ENCODE measurements at places on chromosomes 2 and 18.

- DNase-seq, result no peak
These were observed 194.6 kb downstream of the FAM210A start for GRCh38 chr18:13531681-13532325.

DNA sequence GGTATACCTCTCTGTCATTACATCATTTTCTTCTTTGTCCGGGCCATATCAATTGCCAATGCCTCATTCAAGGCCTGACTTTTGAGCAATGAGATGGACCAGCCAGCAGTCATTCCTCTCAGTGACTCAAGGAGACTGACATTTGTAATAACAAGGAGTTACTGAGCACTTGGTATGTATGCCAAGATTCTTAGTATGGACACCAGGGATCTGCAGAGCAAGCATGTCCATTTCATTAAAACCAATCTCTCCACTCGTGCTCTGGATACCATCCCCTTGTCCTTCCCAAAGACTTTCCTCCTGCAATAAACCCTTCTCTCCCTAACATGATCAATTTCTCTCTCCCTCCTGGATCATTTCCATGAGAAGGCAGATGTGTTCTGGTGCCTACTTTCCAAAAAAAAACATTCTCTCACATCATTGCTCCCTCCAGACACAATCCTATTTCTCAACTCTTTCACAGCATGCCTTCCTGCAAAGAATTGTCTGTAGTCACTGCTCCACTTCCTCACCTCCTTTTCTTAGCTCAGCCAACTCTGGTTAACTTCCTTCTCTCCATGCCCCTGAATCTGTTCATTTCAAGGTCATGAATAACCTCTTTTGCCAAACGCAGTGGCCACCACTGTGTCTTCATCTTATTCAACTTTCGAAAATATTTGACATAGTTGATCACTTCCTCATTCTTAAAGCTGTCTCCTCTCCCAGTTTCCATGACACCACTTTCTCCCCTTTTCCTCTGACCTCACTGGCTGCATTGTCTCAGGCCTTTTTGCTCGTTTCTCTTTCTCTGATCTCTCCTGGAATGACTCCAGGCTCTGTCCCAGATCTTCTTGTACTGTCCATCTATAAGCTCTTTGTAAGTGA is 102.8 kb upstream of the CYP1B1 start:
- DNase-seq, result no peak

GRCh38 chr2:150963336-150963735 is 298.3 kb downstream of the RBM43 start:
- no peak for DNase-seq

DNA sequence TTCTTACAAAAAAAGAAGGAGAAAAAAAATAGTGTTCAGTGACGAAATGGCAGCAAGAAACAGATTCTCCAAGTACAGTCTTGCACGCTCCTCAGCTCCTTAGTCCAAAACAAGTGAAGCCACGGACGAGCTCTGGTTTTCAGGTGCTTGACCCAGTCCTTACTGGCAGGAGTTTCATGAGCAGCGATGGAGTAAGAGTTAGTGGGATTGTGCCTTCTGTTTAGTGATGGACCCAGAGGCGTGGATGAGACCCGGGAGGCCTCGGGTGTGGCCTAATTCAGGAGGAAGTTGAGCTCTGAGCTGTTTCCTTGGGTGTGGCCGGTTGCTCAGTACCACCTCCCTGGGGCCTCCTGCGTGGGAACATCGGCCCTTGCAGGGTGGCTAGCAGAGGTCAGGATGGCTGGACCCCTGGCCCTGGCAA is 52.0 kb downstream of the KIF5C start:
- peak; percentile 36 for DNase-seq

GRCh38 chr18:13265008-13265910 is 46.7 kb downstream of the LDLRAD4 start:
- no peak for DNase-seq

GRCh38 chr2:32168513-32168912 is 2.8 kb downstream of the SLC30A6 start:
- DNase-seq, result peak; percentile 42

- DNase-seq, result no peak
These were observed 225.1 kb downstream of the SH3RF3 start for GRCh38 chr2:109353806-109354745.

DNA sequence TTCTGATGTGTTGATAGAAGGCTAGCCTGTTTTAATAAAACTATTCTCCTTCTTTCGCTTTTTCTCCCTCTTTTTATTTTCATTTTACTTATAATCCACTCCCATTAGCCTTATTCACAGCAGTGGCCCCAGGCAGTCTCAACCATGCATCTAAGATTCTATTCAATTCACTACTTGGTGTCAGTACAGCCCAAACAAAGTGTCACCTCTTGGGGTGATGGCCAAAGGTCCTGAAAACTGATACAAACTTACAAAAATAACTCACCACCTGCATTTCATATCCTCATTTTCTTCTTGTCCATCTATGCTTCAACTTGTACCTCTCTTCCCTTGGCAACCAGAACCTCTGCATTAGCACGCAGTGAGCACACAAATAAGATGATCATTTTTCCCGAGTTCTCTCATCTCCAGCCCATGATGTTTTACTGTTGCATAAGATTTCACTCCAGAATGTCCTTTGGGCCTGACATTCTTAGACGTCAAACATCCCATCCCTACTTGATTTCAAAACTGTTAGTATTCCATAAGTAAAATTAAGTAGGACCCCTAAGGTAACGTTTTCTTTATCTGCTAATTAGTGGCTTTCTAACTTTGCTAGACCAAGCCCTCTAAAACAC is 559.3 kb upstream of the TNP1 start:
- no peak for DNase-seq

GRCh38 chr2:4391013-4391412 is 687.6 kb downstream of the DCDC2C start:
- no peak for DNase-seq

- DNase-seq, result no peak
These were observed 9.4 kb upstream of the TXNDC2 start for GRCh38 chr18:9876212-9876866.

DNA sequence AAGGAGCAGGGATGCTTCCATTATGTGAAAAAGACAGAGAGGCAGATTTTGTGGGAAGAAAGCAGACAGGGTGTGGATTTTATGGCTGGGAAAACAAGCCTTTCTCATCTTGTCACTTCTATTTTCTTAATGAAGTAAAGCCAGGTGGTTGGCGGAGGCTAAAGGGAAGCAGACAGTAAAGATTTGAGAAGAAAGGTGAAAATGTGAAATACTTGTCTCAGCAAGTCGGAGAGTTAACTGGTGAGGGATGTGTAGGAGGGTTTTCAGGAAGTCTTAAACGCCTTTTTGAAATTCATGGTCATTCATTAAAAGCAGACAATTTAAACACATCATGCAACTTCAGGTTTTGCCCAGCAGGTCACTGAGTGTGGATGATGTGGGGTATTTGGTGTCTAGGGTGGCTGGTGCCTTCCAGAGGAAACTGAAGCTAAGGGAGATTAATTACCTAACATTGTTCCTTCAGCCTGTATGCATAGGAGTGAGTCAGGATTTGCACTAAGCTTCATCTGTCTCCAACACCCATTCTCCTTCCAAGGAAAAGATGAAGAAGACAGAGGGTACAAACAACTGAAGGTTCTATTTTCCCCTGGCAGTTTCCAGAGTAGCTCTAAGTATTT is 20.7 kb downstream of the SLC14A2 start:
- no peak for DNase-seq

- DNase-seq, result no peak
These were observed 194.4 kb downstream of the SH3BP4 start for GRCh38 chr2:235146206-235146605.

GRCh38 chr18:12066910-12067511 is 26.6 kb upstream of the ANKRD62 start:
- DNase-seq, result no peak

GRCh38 chr2:60830991-60831390 is 50.4 kb upstream of the REL start:
- no peak for DNase-seq

GRCh38 chr2:164522561-164522981 is 98.7 kb downstream of the GRB14 start:
- no peak for DNase-seq

GRCh38 chr2:17303521-17303920 is 214.7 kb downstream of the RAD51AP2 start:
- DNase-seq, result no peak

- DNase-seq, result no peak
These were observed at the start of gene SLC25A52 for GRCh38 chr18:31760695-31761094. Gene SLC25A52, minus strand, starts transcription at chr18:31760880. Its CDS starts 219 bp downstream, at chr18:31760661.

DNA sequence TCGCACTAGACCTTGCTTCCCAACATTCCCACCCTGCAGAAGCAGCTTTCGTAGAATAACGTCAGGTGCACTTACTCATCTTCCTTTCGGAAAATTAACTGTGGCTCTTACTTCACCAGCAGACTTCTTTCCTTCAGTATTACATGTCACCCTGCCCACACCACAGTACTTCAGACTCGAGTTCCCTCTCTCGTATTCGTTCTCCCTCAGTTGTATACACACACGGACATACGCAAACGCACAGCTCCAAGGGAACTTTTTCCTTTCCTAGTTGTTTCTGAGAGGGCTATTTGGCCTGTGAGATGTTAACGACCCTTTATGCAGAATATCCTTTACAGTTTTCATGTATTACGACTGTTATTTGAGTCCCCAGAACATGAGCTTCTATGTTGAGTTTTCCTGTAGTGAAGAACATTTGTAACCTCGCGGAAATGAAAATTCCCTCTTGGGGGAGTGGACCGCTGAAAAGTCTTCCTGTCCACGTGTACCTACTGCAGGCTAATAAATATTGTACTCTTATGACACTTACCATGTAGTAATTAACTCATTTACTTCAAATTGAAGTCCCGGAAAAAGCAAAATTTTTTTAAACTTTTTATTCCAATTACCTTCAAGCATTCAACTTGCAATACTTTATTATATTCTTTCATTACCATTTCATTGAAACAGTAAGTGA is 908 bp downstream of the ERLEC1 start:
- no peak for DNase-seq

DNA sequence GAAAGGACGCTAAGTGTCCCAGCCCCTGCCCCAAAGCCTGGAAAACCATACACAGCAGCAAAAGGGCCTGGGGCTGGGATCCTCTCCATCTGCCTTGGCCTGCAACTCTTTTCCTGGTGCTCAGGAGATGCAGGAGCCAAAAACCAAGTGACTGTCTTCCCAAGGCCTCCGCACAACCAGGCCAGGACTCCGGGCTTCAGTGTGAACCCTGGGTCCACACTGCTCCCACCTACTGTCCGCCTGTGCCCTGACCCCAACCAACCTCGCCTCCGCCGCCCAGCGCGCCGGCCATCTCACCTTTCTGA is 1.1 kb downstream of the FEV start:
- no peak for DNase-seq

DNA sequence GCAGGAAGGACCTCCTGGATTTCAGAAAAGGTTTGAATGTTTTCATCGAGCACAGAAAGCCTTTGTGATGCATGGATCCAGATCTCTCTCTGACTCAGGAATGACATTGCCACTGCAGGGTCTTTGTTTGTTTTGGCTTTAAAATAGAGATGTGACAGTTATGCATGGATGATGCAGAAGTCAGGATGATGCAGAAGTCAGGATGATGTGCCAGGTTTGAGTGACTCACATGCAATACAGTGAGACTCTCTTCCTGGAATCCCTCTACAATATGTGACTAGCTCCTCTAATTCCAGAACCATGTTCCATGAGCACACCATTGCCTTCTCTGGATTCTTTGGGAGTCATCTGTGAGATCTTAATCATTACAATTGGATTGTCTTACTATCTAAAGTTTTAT is 177.9 kb upstream of the RAB6C start:
- DNase-seq, result no peak

GRCh38 chr2:69720404-69720803 is 21.5 kb upstream of the ANXA4 start:
- no peak for DNase-seq

GRCh38 chr2:233233618-233234230 is 17.7 kb upstream of the ATG16L1 start:
- DNase-seq, result no peak

DNA sequence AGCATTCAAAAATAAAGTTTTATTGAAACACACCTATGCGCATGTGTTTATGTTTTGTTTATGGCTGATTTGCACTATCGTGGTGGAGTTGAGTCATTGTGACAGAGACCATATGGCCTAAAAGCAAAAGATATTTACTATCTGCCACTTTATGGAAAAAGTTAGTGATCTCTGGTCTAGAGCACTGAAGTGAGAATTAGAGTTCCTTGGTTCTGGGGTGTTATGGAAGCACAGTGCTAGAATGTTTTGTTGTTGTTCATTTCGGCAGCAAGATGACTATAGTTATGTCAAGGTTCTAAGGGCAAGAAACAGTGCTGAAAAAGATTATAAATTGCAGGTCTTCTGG is 416.5 kb downstream of the SLC4A3 start:
- no peak for DNase-seq

- no peak for DNase-seq
These were observed 24.3 kb upstream of the VIT start for GRCh38 chr2:36672199-36672598.

DNA sequence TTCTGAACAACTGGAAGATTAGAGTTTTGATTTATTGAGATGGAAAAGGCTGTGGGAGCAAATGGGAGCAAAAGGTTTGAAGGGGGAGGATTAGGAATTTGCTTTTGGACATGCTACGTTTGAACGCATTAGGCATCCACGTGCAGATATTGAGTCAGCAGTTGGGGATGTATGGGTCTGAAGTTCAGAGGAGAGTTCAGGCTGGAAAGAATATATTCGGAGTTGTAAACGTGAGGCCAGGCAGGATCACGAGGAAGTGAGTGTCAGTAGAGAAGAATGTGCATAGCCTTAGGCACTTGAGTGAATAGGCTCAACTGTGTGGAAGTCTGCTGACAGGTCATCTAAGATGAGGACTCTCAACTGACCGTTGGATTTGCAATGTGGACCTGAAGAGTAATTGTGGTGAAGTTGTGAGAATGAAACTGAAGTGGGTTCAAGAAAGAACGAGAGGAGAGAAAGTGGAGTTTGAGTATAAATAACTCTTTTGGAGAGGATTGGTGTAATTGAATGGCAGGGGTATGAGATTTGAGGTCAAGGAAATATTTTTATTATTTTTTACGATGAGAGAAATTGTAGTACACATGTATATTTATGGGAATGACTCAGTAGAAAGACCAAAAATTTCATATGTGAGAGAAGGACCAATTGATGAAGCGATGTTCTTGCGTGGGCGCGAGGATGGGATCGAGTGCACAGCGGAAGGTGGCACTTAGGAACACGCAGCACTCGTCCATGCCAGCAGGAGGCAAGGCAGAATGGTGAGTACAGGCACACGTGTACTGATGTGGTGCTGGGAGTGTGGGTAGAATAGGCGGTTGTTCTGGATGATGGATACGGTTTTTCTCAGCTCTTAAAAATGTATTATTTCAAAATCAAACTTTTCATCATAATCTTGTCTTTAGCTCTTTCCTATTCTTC is 40.5 kb upstream of the POLE4 start:
- DNase-seq, result no peak

- no peak for DNase-seq
These were observed 378.4 kb downstream of the RND3 start for GRCh38 chr2:150109028-150109427.

GRCh38 chr18:58473071-58473470 is 155.8 kb downstream of the ALPK2 start:
- no peak for DNase-seq

Measured in GM13977 (cell line).